Dermis microvascular lymphatic vessel endothelial cell (primary cell): ENCODE measurements at places on chromosomes 1 and 21.

GRCh38 chr1:214377485-214377884 is 96.5 kb downstream of the SMYD2 start:
- no peak for DNase-seq

GRCh38 chr1:238953448-238954010 is 432.8 kb upstream of the CHRM3 start:
- no peak for DNase-seq

DNA sequence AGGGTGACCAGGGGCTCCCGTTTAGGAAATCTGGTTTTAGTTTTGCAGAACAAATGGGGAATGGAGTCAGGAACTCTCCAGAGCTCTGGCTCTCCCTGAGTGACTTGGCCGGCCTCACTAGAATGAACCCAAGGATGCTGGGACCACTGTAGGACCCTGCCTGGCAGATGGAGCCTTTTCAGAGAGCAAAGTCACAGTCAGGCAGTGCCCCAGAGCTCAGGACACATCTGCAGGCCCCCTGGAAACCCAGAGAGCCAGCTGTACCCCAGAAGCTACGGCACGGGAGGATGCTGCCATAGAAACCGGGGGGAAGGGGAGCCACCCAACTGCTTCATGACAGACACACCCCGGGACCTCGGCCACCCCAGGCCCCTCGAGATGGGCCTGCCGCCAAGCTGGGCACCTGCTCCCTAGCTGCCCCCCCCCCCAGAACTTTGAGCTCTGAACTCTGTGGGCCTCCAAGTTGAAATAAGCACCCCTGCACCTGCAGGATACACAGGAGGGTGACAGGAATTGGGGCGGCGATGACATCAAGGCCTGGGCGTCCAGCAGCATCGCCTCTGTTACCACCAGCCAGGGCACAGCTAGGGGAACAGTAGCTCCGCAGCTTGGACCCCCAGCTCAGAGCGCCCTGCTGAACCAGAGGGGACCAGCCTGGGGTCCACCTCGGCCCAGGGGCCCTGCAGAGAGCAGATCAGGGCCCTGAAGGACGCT is 91.8 kb upstream of the VAMP3 start:
- peak; percentile 30 for DNase-seq

GRCh38 chr1:95287081-95287480 is 53.1 kb downstream of the RWDD3 start:
- DNase-seq, result peak; percentile 8

DNA sequence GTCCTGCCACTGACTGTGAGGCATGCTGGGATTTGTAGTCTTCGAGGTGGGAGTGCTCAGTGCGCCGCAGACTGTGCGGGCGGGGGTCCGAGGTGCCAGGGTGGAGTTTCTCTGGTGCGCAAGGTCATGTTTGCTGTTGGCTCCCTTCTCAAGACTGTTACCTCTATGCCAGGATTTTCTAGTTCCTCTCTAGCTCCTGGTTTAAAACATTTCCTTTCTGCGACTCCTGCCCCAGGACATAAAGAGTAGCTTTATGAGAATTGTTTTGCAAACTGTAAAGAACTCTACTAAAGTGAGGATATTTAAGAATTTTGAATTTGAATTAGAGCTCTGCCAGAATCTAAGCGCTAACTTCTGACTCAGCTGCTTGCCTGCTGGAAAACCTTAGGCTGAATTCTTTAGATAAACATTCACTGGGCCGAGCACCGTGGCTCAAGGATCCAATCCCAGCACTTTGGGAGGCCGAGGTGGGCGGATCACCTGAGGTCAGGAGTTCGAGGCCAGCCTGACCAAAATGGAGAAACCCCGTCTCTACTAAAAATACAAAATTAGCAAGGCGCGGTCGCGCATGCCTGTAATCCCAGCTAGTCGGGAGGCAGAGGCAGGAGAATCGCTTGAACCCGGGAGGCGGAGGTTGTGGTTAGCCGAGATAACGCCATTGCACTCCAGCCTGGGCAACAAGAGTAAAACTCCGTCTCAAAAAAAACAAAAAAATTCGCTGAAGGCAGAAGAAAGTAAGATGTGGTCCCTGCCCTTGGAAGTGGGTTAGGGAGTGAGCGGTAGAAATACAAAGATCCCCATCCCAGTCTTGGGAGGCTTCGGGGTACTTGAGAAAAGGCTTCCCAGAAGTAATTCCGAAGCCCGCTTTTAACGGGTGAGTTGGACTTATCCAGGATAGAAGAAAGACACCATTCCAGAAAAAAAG is 992 bp upstream of the USP48 start:
- DNase-seq, result no peak

- no peak for DNase-seq
Observed at GRCh38 chr21:15273244-15273643, 208.4 kb upstream of the NRIP1 start.

DNA sequence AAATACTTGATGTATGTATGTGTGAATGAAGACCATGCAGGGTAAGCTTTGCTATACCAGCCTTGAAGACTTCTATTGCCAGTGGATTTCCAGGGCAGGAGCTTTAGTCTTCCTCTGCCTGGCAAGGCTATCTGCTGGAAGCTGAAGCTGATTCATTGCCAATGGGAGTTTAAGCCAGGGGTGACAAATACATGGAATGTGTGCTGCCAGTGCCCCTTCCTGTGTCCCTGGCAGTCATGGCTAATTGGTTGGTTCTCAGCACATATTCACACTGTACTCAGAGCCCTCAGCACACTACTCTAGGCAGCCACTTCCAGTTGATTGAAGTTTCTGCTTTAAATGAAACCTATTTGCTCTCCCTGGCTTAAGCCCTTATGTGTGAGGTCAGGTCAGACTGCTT is 1.5 kb downstream of the ZSCAN20 start:
- no peak for DNase-seq

GRCh38 chr1:201061049-201061448 is 37.5 kb upstream of the KIF21B start:
- DNase-seq, result no peak

DNA sequence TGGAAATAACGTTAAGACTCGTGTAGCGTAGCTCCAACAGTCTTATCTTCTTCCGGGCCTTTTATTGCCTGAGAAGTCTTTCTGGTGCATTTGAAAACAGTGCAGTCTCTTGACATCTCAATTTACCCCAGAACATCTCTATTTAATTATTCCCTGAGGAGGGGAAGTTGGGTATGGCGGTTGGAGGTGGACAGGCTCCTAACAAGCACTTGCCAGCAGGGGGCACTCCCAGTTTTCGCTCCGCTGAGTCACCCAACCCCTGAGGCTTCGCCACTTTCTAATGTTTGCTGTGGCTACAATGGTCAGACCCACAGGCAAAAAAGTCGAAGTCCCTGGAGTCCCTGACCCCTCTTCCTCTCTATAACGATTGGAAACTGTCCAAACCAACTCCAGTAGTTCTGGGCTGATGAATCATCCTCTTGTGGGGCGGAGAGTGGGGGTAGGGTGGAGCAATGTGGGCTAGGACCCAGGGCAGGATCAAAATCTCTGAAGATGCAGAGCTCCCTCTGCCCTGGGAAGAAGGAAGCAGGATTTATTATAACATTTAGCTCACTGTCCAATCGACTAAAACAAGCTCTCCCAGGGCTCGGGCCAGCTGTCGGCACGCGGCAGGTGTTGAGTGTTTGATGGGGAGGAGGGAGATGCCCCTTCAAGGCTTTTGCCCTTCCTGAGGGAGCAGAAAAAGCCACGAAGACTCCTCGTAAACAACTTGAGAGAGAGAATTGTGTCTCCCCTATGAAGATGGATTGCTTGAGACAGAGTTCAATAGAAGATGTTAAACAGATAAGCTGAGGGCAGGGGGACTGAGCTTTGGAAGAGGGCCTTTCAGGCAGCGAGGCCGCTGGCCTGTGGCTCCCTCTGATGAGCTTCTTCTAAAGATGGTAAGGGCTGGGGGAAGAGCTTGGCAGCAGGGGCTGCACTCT is 85.7 kb downstream of the BRINP2 start:
- peak; percentile 19 for DNase-seq

DNA sequence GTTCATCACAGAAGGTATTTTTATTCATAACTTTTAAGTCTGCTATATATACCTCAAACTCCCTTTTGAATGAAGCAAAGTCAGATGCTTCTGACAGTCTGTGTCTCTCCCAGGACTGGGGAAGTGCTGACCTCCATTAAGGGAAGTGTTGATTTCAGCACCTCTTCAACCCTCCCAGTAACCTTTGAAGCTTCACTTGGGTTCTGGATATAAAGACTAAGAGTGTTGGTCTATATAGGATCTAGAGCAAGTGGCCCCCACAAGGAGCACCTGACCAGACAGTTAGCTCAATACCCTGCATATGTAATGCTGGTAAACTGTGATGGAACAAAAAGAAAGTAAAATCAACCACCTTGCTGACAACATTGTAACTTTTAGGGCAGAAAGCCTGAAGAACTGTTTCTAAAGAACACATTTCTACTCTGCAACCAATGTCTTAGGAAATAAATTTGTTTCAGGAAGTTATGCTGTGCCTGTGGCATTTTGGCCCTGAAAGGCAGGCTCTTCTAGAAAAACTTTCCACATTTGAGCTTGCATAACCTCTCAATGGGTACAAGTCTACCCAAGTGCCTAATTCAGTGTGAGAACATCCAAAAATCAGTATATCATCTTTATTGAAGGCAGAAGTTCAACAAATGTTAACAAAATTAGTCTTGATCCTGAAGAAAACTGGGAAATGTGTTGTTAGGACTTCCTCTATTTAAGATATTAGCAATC is 865 bp upstream of the PTPN22 start:
- DNase-seq, result no peak

DNA sequence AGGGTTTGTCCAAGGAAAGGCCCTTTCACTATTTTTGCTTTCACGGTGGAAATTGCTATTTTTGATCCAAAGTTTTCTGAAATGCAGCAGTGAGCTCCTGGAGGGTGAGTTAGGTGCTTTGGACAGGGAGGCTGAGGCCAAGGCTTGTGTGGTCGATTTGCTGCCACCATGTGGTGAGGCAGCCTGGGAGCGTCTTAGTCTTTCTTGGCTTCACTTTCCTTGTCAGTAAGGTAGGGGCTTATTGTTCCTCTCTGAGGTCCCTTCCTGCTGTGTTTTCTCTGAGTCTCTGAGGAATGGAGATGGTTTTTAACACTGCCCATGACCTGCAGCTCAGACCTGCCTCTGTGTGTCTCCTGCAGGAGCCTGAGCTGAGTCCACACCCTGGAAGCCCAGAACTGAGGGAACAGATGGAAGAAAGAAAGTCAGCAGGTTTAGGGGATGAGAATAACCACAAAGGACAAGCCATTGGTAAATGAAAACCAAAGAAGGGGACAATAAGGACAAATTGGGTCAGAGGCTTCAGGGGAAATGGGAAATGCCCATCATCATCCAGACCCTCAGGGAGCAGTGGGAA is 20.1 kb upstream of the S100A10 start:
- peak; percentile 55 for DNase-seq

DNA sequence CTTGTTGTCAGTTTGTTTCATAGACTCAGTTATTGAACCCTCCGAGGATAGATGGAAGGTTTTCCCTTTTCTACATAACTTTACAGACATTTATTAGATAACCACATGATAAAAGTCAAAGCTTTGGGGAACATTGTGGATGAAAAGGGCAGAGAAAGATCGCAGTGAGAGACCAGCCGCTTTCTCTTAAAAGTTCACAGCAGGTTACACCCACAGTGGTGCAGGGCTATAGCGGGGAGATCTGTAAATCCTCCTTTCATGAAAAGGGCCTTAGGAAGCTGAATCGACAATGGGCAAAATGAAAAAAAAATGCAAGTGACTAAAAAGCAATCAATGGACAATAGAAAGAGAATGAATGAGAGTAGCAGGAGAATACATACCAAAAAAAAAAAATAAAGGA is 218.6 kb downstream of the GRIK1 start:
- DNase-seq, result no peak

- DNase-seq, result no peak
Observed at GRCh38 chr1:6686294-6686693, 15.3 kb downstream of the DNAJC11 start.

- DNase-seq, result no peak
Observed at GRCh38 chr1:5599541-5599940, 392.7 kb downstream of the NPHP4 start.

GRCh38 chr1:166169182-166169581 is 2.4 kb upstream of the FAM78B start:
- DNase-seq, result no peak

DNA sequence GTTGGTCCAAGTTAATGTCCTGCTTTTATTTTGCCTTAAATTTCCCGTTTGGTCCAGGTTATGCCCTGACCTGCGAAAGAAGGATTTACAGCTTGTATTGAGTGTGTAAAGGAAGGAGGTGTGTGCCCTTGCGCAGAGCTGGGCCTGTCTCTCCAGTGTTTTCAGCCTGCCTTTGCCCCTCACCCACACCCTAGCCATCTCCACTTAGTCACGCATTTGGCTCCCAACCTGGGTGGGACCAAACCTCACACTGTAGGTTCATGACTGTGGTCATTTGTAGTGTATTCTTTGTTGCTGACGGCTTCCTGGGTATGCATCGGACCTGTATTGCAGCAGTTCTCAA is 572 bp upstream of the SRSF10 start:
- DNase-seq, result peak; percentile 56

- DNase-seq, result no peak
Observed at GRCh38 chr1:47382399-47382983, 33.6 kb upstream of the FOXE3 start.

DNA sequence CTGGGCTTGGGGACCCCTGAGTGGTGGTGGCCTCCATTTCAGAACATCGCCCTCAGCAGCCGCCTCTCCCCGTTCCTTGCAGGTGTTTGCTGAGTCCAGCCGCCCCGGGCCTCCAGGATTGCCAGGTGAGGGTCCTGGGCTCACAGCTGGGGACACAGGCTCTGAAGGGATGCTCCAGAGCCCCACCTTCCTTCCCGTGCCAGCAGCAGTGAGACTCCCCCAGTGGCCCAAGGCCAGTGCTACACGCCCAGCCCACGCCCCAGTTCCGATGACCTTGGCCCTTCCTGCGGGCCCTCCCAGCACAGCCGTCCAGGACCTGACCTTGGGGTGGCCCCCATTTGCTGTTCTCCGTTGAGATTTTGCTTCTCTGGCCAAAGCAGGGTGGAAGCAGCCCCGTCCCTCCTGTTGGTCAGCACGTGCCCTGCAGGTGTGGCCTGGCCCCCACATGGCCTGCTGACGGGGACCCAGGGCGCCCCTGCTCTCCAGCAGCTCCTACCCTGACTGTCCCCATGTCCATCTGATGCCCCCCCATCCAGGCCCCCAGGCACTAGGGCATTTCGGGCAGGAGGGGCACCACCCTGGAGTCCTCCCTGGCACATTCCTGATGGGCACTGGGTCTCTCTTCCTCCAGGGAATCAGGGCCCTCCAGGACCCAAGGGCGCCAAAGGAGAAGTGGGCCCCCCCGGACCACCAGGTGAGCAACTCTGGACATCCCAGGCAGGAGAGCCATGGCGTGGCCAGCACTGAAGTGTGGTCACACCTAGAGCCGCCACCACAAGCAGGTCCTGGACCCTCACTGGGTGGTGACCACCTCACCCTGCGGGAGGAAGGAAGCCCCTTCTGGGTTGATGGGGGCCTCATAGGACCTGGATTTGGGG is 45.0 kb downstream of the SLC19A1 start:
- DNase-seq, result no peak
